AG04449 (cell line): ENCODE measurements at places on chromosomes 1 and 21.

DNA sequence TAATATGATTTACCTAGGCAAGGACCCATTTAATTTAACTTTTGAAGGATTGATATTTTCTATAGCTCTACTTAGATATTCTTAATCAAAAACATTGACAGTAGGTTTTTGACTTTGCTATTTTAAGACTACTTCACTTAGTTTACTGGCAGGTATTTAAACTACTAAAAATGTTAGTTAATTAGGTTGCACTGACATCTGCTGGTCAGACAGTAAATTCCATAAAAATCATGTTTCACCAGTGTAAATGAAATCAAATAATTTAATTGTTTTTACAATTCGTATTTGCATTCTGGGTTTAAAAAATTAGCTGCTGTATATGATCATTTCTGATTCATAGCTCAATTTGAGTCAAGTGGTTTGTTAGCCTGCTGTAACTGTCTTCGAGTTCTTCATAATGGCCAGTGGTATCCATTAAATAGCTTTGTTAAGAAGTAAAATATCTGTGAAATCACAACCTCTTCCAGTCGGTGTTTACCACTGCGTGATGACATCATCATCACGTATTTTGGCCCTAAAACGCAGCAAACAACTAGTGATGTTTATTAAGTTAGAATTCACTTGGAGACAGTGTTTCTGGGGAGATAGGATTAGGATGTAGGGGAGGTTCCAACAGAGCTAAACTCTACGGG, 26.2 kb downstream of the EXTL2 start:
- peak; percentile 19 for DNase-seq

DNA sequence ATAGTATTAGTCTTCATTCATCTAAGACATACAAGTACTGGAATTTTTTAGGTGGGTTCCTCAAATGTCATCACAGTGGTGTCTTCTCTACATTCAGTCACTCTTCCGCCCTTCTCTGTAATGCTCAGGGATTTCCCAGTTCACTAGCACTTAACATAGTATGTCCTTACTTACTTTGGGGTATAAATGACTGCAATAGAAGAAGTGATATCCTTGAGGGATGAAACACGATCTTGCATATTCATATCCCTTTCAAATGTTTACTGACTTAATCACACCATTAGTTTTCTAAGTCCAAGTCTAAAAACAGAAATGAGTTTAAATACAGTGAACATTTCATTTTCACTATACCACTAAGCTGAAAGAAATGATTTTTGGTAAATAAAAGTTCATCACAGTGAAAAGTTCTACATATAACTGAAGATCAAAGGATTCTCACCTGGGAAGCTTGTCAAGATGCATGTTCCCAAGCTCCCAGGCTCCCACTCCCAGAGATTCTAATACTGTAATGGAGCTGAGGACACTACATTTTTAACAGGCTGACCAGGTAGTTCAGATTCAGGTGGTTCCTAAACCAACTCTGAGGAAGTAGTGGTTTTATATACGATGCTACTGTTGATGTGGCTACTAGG, 29.7 kb downstream of the MRPL39 start:
- no peak for DNase-seq

GRCh38 chr1:208127792-208128529, 116.2 kb downstream of the PLXNA2 start:
- no peak for DNase-seq

GRCh38 chr1:102919659-102920058, 188.7 kb downstream of the COL11A1 start:
- peak; percentile 28 for DNase-seq

DNA sequence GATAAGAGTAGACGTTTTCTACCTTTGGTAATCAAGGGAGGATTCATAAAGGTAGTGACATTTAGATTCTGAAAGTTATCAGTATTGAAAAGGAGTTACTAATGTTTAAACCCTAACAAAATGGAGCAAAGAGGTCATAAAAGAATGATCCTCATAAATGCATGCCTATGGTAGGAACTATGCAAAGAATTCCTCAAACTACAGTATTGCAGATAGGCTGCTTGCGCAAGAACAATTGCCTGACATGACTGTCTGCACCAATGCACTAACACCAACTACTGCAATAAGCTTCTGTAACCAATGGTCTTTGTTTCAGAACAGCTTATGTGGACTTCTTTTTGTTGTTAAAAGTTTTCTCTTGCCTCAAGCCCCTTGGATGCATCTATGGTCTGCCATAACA, 597.3 kb upstream of the ADGRL4 start:
- DNase-seq = peak; percentile 4

GRCh38 chr1:172874950-172875349, 175.8 kb downstream of the TNFSF18 start:
- no peak for DNase-seq

DNA sequence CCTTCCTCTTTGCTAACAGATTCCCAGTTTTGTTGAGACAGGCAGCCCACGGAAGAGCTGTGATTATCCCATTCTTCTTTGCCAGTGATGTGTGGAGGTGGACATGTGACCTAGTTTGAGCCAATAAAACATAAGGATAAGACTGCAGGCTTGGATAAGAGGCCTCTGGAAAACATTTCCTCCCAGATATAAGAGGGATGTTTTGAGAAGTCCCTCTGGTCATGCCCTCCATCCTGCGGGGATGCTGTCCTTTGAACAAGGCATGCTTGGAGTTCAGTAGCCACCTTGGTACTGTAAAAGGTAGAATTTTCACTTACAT, 155.7 kb downstream of the TM2D1 start:
- no peak for DNase-seq

GRCh38 chr1:184078564-184079249, 27.2 kb downstream of the TSEN15 start:
- no peak for DNase-seq

- no peak for DNase-seq
These were observed 56.9 kb downstream of the TRIM11 start for GRCh38 chr1:228349701-228350171.

DNA sequence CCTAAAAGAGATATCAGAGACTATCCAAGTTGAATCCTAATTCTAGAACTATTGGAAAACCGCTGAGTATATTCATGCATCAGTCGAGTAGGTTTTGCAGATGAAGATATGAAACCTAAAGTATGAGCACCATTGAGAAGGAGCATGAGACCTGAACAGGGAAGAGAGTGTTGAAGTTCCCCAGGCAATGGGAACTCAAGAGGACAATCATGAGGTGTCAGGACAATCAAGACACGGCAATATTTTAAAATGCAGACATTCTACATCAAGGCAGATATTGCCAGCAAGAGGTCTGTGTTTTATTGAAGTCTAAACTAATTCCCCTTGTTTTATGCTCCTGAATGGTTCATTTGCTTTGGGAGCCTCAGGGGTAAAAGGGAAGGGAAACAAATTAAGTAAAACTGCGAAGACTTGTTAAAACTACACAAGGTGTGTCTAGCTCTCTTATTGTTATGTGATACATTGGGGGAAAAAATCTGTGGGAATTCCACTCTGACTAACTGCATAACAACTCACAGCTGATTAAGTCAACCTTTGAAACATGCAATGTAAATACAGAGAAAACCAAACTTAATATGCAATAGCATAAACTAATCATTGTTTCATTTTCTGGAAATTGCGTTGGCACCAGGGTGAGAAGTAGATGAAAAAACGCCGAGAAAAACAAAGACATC, 347.9 kb upstream of the ADGRL2 start:
- no peak for DNase-seq

DNA sequence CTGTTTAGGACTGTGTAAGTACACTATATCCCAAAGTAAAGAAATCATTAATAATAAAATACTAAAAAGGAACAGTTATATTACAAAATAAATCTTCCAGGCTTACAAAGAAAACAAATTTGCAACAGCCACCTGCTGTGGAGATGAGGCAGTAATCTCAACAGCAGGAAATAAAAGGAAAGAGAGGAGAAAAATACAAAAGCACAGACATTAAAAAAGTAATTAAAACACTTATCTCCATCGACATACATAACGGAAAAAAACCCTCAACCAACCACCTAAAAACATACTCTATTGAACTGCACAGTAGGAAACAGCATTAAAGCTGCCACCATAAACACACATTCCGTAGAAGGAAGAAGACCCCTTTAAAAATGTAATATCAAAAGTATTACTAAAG, 317.6 kb downstream of the DPYD start:
- no peak for DNase-seq

DNA sequence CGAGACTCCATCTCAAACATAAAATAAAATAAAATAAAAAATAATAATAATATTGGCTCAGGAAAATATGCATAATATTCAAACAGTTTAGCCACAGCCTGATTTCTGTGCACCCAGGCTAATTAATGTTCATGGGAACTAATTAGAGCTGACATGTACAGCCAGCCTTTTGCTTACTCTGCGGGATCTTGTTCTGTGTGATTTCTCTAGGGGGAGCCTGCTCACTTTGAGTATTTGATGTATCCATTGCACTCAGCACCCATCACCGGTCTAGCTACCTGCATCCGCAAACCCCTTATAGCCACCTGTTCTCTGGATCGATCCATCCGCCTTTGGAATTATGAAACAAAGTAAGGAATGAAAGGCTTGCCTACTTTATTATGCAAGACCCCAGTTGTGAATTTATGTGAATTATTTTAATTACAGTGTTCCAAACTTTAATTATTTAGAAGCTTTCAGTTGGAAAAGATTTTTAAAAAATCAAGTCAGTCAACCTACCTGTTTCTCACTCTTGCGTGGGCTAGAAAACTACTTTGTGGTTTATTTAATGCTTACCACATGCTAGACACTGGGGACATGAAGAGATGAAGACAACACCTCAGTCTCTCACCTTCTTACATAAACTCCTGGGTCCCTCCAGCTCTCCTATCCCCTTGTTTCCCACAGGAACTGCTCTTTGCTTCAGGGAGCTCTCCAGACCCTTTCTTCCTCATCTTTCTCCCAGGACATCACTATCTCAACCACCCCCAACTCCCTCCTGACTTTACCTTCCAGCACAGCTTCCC, 25.4 kb downstream of the CFAP57 start:
- no peak for DNase-seq

DNA sequence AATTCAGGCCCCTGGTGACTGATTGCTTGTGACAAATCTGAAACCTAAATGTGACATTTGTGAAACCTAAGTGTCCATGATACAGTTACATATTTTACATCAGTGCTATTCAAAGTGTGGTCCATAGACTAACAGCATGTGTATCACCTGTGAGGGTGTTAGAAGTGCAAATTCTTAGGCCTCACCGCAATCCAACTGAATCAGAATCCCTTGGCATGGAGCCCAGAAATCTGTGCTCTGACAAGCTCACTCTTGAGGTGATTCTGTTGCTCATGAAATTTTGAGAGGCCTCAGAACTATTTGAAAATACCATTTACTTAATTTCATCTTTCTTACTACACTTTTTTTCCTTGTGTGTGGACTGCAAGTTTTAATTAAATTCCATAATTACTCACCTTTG, 587.9 kb downstream of the ADGRL2 start:
- no peak for DNase-seq

GRCh38 chr21:42492201-42492600, 3.8 kb downstream of the RSPH1 start:
- DNase-seq = no peak

DNA sequence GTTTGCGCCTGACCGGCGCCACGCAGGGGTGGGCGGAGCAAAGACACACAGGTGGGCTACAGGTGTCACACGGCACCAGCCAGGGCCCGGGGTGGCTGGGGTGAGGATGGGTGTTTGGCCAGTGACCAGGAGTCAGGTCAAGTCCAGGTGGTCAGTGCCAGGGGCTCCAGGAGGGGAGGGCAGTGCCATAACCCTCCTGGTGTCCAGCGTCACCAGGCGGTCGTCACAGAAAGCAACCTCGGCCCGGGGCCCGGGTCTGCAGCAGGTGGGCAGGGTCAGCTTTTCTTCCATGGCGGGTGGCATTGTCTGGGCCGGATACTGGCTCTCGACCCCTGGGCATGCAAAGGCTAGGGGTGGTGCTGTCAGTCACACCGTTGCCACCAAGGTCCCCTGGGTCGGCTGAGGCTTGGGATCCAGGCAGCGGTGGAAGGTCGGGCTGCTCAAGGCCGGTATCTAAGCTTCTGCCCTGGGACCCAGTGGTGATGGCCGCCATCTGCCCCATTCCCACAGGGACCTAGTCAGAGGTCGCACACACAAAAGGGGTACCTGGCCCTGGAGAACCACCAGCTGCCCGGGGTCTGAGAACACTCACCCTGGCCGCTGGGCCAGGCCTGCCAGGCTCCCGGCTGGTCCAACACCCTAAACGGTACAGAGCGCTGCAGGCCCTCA, 1.8 kb downstream of the FNDC10 start:
- no peak for DNase-seq

DNA sequence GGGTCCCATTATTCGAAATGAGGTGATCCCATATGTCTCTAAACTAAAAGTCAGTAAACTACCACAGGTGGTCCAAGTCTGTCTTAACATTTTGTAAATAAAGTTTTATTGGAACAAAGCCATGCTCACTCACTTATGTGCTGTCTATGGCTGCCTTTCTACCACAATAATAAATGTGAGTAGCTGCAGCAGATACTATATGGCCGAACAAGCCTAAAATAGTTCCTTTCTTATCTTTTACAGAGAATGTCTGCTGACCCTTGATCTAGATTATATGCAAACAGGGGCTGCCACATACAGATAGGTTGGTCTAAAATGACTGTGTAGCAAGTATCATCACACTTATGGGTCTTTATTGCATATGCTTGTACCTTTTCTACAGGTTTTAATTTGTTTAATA, 140.0 kb downstream of the VAV3 start:
- no peak for DNase-seq

DNA sequence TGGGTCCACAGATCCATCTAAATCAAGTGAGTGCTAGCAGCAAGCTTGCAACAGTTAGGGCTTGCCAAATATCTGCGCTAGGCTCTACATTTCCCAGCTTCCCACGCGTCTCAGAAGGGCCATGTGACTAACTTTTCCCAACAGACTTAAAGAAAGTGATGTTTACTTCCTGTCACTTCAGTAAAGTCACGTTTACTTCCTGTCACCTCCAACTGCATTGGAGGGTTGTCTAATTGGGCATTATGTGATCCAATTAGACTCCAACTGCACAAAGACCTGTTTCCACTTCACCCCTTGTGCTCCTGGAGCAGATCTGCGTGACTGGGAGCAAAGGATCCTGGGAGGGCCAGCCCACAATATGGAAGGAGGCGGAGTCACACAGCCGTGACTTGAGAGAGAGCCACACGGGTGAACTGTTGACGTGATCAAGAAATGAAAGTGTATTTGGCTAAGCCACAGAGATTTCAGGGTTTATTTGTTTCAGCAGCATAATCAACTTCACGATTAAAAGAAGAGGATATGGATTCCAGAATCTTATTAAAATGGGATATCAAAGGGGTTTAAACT, 77.7 kb downstream of the CYYR1 start:
- DNase-seq = no peak

- DNase-seq = no peak
These were observed 5.4 kb downstream of the CDKN2C start for GRCh38 chr1:50975436-50975835.
